HuH-7 (cell line): ENCODE measurements at places on chromosomes 3 and 15.

- no peak for DNase-seq
Measured at GRCh38 chr15:91469632-91470567, 369.8 kb downstream of the SV2B start.

DNA sequence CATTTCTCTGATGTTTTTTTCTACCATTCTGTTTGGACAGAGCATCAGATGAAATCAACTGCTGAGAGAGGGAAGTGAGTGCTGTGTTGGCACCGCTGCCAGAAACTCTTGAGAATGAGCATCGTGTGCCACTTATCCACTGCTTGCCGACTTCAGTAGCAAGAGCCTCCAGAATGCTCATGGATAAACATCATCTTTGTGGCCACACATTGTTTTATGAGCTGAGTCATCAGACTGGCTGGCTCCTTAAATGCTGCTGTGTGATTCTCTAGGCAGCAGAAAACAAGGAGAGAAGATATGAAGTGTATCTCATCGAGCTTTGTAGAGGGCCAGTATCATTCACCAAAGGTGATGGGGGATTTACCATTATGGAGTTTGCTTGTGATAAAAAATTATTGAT, 3.4 kb upstream of the DOCK3 start:
- DNase-seq, result no peak

- DNase-seq, result no peak
Measured at GRCh38 chr3:125077864-125078263, 22.1 kb upstream of the HEG1 start.

GRCh38 chr3:99875581-99875928, 57.9 kb downstream of the CMSS1 start:
- peak; percentile 47 for DNase-seq

DNA sequence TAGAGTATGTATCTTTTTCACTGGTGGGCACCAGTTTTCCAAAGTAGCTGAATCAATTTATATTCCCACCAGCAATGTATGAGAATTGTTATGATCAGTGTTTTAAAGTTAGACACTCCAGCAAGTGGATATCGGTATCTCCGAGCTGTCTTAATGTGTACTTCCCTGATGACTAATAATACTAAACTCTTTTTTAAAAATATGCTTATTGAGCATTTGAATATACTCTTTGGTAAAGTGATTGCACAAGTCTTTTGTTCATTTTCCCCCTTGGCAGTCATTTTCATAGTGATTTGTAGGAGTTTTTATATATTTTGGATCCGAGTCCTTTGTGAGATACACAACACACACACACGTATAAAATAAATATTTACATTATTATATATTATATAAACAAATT, 12.5 kb upstream of the FEM1B start:
- no peak for DNase-seq

GRCh38 chr15:36428102-36428845, 151.2 kb upstream of the CDIN1 start:
- DNase-seq, result no peak

DNA sequence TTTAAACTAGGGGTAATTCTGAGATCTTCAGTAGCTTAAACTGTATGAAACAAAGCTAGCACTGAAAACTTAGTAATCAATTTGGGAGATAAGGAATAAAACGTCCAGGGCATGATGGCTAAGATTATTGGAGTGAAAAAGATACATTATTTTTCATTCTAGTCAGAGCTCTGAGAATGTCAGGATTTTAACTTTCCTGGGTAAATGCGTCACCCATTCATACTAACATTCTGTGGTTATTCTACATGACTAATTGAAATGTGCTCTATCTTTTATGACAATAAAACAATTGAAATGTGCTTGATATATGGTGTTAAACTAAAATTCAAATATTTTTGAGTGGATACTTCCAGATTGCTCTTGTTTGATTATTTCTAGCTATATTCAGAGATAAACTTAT, 626.0 kb downstream of the EDEM1 start:
- DNase-seq, result no peak

DNA sequence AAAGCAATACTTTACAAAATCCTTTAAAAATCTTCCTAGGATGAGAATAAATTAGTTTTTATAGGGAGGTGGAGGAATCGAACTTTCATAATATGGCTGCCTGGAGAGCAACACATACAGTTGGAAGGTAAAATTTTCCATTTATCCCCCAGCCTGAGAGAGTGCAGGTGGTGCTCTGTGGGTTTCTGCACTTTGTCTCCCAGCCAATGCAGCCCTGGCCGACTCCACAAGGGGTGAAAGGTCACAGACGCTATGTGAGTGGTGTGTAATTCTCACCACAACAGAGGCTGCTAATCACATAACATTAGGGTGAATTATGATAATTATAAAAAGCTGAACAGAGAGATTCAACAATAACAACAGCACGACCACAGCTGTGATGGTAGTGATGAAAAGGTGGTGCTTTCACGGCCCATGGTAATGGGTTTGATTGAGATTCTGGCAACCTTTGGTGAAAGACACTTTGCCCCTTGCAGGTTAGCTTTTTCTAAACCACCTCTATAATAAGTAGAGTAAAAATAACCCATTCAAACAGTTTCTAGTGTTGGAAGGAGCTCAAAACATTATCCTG, 30.1 kb upstream of the NANOGP8 start:
- DNase-seq, result peak; percentile 32

- DNase-seq, result no peak
Measured at GRCh38 chr3:39144095-39144747, 9.2 kb downstream of the CSRNP1 start.

DNA sequence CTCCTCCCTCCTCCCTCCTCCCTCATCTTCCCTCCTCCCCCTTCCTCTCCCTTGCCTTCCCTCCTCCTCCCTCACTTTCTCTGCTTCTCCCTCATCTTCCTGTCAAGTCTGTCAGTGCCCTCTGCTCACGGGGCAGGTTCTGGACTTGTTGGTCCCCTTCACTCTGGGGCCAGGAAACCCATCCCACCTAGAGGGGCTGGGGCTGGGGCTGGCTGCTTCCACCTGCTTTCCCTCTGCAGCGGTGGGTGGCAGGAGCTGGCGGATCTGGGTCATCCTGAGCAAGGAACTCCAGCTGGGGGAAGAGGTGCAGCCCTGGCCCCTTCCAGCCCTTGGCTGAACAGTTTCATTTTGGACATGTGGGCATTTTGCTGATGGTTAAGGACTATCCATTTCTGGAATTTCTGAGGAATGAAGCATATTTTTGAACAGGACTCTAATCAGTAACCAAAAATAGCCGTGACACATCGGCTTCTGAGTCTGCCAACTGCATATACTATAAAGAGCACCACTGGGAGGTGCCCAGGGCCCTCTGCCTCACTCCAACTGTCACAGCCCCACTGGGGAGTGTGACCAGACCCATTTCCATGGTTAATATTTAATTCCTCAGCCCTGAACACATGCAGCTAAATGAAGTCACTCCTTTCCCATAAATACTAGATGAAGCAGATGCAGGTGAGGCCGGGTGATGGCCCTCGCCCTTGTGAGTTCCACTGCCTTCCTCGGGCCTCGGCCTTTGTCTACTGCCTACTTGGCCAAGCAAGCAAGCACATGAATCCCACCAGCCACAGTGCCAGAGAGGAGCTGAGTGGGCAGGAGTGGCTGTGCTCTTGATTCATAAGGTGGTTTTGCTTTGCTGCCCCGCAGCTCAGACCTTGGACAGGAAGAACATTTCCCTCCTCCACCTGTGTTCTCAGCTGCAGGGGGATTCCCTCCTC, 39.8 kb downstream of the CHDH start:
- no peak for DNase-seq

- no peak for DNase-seq
Measured at GRCh38 chr15:88704791-88705768, 66.3 kb downstream of the ISG20 start.

DNA sequence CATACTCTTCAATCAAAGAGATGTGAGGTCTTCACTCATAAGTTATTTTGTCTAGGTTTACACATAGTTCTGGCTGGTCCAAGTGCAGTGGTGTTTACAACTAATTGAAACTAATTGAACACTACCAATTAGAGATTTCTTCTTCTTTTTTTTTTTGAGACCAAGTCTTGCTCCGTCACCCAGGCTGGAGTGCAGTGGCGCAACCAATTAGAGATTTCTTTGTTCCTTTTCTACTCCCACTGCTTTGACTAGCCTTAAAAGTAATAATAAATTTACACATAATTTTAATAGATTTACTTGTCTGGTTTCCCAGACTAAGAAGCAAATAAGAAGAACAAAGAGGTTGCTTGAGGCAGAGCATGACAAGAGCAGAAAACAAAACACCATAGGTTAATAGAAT, 6.7 kb upstream of the DENND6A start:
- DNase-seq, result no peak

DNA sequence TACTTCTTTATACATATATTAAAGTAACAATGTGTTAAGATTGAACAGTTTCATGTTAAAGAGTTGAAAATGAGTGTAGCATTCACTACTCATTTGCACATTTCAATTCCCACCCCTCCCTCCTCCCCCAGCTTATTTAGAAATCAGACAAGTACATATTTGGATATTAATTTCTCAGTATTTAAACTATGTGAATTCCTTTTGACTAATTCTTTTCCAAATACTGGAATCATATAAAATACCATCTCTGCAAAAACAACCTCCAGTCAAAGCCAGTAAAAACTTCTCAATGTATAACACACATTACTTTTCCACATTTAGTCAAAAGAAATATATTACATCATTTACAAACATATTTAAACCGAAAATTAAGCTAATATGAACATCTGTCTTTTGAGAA, 25.5 kb upstream of the SHC4 start:
- DNase-seq, result no peak
